Stimulated activated CD8-positive, alpha-beta memory T cell treated with anti-CD3 and anti-CD28 coated beads, Interleukin-15, amount 100 ng/mL, for 24 hours (primary cell): ENCODE measurements at places on chromosomes 1 and 21.

DNA sequence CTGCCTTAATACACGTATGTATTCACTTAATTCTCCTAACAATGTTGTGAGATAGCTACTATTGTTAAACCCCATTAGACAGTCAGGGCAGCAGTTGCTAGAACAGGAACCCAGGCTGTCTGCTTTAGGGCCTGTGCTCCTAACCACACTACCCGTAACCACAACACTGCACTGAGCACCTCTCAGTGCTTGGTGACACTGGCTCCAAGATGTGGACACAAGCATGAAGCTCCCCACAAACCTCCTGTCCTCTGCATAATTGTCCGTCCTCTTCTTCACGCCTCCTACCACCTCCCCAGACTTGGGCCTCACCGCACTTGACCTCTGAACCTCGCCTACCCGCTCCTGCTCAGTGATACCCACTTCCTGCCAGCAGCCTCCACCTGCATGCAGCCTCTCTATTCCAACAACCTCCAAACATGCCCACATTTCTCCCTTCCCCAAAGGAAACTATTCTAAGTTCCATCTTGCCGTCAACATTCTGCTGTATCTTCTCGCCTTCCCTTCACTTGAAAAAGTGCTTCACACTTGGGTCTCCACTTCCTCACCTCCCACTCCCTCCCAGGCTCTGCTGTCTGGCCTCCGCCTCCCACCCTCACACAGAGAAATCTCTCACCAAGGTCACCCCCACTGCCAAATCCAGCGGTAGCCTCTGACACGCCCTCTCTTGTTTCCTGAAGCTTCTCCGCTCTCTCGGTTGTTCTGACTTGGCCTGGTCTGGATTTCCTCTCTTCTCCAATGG lies 14.6 kb upstream of the AHDC1 start:
- no peak for DNase-seq

GRCh38 chr1:36475910-36476604 lies 6.7 kb downstream of the CSF3R start:
- DNase-seq: no peak

GRCh38 chr1:212178851-212179250 lies 106.4 kb upstream of the PPP2R5A start:
- DNase-seq: no peak

GRCh38 chr1:232417636-232418248 lies 212.2 kb downstream of the SIPA1L2 start:
- DNase-seq: no peak

DNA sequence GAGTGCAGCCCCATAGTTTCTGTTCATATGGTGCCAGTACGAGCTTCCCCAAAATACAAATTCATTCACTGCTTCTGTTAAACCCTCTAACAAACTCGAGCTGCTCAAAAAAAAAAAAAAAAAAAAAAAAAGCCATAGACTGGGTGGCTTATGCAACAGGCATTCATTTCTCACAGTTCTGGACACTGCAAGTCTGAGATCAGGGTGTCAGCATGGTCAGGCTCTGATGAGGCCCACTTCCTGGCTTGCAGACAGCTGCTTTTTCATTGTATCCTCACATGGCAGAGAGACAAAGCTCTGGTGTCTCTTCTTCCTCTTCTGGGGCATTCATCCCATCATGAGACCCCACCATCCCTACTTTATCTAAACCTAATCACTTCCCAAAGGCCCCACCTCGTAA lies 121.6 kb downstream of the PTBP2 start:
- no peak for DNase-seq

GRCh38 chr1:156012051-156012817 lies 8.5 kb downstream of the SSR2 start:
- DNase-seq: no peak

DNA sequence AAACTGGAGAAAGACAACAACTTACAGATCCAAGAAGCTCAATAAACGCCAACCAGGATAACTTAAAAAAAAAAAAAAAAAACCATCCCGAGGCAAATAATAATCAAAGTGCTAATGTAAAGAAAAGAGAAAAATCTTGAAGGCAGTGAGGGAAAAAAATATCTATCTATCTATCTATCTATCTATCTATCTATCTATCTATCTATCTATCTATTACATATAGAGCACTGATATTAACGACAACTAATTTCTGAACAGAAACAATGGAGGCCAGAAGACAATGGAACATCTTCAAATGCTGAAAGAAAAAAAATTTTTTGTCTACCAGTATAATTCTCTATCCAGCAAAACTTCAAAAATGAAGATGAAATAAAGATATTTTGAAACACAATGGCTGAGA lies 18.0 kb downstream of the PACC1 start:
- no peak for DNase-seq

DNA sequence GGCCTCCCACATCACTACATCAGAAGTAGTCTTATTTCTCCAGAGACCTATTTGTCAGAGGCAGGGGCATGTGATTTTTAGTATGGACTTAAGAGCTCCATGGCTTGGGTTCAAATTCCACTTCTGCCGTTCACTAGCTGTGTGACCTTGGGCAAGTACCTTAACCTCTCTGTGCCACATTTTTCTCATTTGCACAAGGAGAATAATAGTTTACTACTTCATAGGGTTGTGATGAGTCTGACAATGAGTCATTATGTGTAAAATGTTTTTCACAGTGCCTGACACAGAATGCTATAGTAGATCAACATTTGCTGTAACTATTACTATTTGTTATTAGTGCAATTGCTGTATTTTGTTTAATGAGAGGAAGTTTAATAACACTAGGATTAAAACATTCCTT lies 200.6 kb downstream of the PRDM2 start:
- no peak for DNase-seq

DNA sequence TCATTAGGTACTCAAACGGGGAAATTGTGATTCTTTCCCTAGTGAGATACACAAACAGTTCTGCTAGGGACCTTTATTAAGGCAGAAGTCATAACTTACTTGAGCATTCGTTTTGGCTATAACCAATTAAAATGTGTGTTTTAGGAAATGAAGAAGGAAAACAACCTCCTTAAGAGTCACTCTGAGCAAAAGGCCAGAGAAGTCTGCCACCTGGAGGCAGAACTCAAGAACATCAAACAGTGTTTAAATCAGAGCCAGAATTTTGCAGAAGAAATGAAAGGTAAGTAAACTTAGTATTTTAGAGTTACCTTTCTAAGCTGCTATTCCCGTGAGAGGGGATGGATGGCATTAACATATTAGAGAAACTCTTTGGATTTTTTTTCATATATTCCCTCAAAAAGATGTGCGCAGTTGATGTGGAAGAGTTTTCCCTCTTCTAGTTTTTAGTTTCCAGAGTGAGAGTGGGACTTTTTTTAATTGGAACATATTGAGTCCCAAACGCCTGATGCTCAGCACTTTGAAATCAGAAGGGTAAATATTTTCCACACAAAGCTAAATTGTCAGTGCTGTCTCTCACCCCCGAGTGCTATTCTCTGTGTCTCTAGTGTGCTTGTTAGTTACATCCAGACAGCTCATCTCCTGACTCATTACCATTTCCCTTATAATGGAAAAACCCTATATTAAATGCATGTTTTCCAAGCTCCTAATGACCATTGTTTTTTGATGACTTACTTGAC lies 34.9 kb downstream of the CENPF start:
- DNase-seq: no peak

DNA sequence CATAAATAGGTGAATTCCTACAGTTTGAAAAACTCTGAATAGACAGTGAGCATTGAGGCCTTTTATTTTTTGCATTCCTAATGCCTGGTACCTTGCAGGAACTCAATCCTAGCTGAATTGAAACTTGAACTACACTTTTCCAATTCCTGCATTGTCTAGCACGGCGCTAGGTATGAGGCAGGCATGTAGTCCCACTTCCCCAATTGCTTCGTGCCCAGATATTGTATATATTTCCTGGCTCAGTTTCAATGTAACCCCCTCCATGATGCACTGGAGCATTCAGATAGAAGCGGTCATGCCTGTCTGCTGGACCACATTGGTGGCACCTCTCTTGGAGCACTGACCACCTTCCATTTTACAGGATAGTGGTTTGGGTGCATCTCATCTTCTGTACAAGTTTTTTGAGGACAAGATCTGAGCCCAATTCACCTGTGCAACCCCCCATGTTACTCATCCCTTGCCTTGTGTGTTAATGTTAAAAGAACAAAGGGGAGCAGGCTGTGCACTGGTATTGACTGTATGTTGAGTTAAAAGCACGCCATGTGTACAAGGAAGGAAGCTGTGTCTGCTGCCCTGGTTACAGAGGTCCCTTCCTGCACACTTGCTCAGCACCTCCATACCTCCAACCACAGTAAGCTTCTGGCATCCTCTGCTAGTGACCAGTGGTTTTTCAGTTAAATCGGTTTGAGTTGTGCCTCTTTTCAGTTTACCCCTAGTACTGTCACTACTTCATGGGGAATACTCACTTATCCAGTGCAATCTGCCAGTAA lies 10.0 kb upstream of the RAB7B start:
- no peak for DNase-seq

DNA sequence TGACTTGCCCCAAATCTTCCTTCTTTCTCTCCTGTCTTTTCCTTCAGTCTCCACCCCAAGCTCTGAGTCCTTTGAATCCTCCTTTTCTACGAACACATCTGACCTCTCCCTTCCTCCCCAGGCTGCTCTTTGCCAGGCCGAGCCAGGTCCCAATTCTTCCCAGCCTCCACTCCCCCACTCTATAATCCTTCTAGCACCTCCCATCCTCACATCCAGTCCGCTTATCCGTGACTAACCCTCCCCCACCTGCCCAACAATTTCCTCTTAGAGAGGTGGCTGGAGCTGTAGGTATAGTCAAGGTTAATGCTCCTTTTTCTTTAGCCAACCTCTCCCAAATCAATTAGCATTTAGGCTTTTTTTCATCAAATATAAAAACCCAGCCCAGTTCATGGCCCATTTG lies 9.5 kb upstream of the HPDL start:
- no peak for DNase-seq

DNA sequence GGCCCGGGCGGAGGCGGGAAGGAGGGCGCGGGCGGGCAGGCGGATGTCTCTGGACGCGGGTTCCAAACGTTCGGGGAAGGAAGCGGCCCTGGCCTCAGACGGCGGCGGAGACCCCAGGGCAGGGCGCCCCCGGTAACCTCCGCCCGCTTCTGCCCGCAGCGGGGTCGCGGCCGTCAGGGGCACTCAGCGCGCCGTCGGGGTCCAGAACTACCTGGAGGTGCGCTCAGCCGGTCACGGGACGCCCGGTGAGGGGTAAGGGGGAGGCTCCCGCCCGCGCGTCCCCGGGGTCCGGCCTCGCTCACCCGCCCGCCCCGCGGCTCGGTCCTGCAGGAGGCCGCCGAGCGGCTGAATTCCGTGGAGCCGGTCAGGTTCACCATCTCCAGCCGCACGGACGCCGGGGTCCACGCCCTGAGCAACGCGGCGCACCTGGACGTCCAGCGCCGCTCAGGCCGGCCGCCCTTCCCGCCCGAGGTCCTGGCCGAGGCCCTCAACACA lies 406 bp downstream of the PUSL1 start:
- DNase-seq: no peak

DNA sequence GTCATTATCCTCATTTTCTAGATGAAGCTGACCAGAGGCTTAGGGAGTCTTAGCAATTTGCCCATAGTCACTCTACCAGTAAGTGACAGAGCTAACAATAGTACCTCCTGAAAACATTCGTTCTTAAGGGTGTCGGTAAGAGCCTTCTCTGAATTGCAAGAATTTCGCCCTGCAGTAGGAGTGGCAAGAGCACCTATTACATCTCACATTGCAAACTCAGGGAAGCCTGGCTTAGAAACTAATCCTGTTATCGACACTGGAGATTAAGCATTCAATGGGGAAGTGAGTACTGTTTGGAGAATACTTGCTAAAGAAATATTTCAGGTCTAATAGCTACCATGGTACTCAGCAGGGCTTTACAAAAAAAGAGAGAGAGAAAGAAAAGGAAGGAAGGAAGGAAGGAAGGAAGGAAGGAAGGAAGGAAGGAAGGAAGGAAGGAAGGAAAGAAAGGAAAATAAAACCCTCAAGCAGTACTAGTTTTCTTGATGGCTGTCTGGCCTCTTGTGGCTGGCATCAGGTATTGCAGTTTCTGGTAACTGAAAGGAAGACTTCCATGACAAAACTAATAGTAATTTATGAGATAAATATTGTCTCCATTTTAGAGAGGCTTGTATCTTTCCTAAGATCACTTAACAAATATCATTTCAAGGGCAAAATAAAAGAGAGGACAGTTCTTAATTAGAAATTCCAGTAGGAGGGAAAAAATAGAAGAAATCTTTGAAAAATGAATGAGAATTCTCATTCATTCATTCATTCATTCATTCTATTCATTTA lies 10.4 kb downstream of the C1orf226 start:
- no peak for DNase-seq

- DNase-seq: no peak
Measured at GRCh38 chr21:38503583-38503982, 5.3 kb upstream of the ERG start.

DNA sequence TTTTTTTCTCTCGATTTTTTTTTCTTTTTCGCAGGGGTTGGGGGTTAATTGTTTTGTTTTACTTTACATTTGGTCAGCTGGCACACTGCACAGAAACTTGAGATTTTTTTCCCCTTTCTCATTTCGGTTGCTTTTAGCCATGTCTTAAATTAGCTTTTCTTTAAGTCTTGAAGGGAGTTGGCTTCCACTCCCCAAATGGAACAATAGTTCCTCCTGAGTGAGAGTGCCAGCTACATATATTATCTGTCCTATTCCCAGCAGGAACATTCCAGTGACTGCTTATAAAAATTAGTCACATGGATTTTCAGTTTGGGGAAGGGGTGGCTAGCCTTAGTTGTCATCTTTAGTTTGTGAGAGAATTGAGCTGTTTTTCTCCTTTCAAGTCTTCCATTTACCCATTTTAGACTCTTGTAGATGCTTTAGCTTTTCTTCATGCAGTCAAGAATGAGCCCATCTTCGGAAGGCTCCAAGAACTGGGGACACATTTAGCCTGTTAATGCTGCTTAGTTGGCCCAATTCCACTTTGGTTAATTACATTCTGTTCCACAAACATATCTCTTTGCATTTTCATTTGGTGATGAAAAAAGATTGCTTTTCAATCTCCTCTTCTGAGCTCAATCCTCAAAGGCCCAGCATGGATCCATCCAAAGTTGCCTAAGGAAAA lies 510.1 kb upstream of the CXADR start:
- DNase-seq: no peak

- no peak for DNase-seq
Measured at GRCh38 chr21:13368200-13368599, 241.4 kb upstream of the POTED start.

GRCh38 chr21:32611471-32611997 lies 643 bp downstream of the CFAP298 start:
- no peak for DNase-seq

DNA sequence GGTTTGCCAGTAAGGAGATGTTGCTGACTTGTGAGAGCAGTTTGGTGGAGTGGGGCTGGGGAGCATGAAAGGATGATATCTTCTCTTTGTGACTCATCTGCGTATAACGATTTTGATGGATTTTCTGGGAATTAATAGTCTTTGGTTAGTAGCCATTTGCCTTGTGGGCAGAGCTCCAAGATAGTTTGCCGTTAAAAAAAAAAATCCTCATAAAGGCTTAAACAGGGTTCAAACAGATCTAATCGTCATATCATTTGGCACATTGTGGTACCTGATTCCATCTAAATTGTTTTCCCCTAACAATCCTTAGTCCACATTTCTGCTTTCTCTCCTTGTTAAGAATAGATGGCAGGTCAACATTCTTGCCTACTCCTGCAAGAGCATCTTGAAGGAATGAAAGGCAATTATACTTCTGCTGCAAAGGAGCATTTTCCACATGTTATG lies 168.0 kb downstream of the PPP1R12B start:
- DNase-seq: no peak
